HuH-7.5 (cell line): ENCODE measurements at places on chromosomes 11 and 22.

DNA sequence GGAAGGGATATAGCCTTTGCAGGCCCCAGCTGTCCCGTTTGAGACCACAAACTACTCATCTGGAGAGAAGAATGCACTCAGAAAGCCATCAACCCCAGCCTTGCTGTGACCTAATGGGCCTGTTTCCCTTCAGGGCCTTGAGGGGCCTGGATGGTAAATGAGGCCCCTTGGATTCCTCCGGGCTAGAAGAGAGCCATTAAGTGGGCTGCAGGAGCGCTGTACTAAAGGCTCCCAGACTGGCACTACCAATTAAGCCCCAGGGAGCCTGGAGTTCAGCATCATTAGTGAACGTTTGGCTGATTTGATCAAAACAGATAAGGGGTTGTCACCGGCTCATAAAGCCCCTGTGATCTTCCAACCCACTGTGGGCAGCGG lies 23.0 kb downstream of the CD5 start:
- no peak for DNase-seq

DNA sequence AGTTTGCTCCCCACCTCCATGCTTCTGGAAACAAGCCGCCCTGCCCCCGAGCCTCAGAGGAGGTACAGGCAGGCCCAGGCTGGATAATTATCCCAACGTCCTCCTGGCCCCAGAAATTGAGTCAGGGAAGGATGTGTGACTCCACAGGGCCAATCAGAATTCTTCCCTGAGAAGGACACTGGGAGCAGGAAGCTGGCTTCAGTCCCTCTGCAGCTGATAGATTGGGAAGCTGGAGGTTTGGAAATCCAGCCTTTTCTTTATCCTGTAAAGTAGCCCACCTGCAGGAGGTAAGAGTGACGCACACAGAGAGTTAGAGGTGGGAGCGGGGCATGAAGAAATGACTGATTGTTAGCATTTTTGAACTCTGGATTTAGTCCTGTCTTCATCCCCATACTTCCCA lies 97.5 kb upstream of the CD82 start:
- no peak for DNase-seq

- DNase-seq: no peak
Observed at GRCh38 chr11:44244639-44245310, 65.2 kb downstream of the ALX4 start.

- no peak for DNase-seq
Observed at GRCh38 chr11:73100578-73100977, 41.5 kb downstream of the FCHSD2 start.

GRCh38 chr11:18727479-18728236 lies 1.7 kb upstream of the IGSF22 start:
- DNase-seq: peak; percentile 62

- DNase-seq: peak; percentile 2
Observed at GRCh38 chr11:24496736-24497725, at the start of gene LUZP2. Gene LUZP2, plus strand, starts transcription at chr11:24497053.

DNA sequence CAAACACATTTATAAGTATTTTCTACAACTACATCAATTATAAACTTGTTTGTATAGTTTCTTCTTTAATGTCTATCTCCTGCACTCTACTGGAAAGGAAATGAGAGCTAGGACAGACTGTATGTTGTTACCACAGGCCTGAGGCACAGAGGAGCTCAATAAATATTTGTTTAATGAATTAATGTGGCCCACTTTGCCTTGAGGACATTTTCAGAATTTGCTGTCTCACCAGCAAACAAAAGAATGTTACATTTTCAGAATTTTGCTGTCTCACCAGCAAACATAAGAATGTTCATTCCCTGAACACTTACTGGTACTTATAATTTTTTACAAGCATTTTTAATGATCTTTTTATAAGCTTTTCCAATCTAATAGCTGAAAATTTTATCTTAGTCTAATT lies 41.9 kb upstream of the WNT7B start:
- no peak for DNase-seq

- no peak for DNase-seq
Observed at GRCh38 chr11:64224151-64224890, 1.7 kb downstream of the TRPT1 start.

DNA sequence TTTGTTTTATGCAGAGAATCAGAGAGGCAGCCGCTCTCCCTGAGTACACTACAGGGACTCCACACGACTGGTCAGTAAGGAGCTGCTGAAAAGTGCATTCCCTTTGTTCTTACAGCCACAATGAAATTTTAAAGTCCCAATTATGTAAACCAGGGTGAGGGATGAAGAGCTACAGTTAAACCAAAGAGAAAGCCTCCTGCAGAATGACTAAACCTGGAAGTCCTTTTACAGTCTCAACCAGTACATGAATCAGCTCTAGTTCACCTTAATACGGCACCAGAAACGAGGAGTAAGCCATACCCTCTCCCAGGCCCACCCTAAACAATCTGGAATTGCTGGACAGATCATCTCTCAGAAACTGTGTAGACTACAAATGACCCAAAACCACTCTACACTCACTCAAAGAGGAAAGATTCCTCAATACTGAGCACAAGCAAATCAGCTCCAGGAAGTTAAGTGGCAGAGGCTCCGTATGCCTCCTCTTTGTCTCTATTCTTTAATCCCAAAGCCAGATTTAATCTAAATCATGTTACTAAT lies 113.1 kb downstream of the RBFOX2 start:
- no peak for DNase-seq

DNA sequence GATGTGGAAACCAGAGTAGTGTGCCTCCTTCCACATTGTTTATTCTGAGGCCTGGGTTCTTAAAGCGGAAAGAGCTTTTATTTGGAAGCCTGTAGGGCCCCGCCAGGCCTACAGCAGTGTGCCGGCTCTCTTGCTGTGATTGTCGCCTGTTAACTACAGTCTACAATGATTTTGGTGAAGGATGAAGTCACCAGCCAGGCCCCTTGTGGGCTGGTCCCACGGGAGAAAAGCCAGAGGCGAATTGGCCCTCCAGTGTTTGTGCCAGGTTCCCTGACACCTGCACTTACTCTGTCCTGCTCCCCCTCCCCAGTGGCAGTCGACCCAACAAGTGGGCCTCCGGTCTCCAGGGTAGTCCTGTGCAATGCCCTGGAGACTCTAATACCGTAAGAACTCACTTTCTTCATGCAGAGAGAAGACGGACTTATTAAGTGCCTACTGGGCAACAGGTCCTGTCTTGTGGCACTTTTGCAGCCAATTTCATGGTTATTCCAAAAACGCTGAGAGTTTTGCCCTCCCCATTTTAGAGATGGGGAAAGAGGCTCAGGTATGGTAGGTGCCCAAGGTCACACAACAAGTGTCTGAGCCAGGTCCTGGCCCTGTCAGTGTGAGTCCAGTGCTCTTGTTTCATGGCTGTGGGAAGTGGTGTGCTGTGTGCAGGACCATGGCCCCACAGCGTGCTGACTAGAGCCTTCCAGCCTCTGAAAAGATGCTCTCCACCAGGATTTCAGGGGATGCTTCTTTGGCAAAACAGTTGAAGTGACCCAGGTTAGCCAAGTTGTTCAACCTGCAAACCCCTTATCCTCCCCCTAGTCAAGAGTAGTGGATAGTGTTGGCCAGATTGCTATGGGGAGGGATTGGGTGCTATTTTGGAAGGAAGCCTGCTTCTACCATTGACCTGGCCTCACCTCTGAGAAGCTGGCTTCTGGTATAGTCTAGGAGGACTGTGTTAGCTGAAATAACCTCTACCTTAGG lies 1.4 kb downstream of the MICAL2 start:
- DNase-seq: no peak

DNA sequence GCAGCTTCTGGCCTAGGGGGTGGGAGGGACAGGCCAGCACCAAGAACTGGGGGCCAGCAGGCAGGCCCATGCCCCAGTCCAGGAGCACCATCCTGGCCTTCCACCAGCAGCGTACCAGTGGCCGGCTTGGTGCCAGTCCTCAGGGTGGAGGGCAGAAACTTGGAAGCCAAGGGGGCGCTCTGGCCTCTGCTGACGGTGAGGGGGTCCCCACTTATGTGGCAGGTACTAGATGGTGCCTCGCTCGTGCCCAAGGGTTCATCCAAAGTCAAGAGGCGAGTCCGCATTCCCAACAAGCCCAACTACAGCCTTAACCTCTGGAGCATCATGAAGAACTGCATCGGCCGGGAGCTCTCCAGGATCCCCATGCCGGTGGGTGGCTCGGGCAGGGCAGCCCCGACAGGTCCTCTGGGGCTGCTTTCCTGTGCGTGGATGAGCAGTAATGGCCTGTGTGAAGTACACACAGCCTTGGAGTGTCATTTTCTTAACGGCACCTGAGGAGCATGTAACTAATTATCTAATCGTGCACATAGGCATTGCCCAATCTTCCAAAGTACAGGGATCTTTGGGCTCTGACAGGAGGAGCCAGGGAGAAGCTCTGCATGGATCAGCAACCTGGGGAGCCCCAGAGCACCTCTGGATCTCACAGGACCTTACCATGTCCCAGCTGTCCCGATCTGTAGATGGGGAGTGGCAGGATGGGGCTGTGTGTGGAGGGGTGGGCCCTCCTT lies 79.1 kb downstream of the MORC2 start:
- DNase-seq: no peak

- DNase-seq: no peak
Observed at GRCh38 chr22:40976866-40977700, 25.9 kb downstream of the RBX1 start.

- DNase-seq: no peak
Observed at GRCh38 chr22:42397332-42398249, 34.6 kb downstream of the NFAM1 start.

GRCh38 chr22:44342347-44342956 lies 29.7 kb upstream of the SHISAL1 start:
- no peak for DNase-seq

- DNase-seq: no peak
Observed at GRCh38 chr11:875769-876301, 33.2 kb downstream of the TSPAN4 start.

DNA sequence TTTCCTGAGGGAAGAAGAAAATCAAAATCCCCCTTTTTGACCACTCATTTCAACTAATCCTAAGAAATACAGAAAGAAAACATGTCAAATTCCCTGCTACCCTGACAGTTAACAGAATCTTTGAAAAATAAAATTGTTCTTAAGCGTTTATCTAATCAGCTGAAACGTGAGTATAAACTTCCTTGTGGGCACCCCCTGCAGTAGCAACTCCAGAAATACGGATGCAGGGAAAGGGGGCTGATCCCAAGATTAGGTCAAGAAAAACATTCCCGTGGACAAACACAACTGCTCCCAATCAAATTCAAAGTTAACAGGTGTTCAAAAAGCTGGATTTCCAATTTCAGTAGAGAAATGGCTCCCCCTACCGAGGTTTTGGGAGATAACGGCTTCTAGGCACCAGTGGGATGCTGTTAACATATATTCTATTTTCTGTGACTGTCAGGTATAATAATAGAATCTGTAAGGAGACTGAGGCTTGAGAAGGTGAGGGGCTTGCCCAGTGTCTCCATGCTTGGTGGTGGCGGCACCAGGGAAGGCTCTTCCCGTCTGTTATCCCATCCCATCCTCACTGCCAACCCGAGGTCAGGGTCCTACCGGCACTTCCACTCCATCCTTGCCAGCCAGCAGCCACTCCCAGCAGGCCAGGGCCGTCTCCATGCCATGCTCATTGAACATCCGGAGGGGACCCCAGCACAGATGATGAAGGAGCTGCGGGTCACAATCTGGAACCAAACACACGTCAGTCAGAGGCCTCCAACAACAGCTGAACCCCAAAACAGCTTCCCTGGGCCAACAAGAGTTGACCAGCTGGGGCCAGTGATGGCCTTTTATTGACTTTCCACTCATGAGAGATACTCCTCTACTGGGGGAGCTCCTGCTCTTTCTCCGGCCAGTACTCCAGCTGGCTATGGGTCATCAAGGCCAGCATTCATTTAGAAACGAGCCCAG lies 32.0 kb upstream of the SERPIND1 start:
- DNase-seq: peak; percentile 54

GRCh38 chr11:62433141-62433903 lies 14.5 kb downstream of the SCGB1A1 start:
- DNase-seq: no peak

DNA sequence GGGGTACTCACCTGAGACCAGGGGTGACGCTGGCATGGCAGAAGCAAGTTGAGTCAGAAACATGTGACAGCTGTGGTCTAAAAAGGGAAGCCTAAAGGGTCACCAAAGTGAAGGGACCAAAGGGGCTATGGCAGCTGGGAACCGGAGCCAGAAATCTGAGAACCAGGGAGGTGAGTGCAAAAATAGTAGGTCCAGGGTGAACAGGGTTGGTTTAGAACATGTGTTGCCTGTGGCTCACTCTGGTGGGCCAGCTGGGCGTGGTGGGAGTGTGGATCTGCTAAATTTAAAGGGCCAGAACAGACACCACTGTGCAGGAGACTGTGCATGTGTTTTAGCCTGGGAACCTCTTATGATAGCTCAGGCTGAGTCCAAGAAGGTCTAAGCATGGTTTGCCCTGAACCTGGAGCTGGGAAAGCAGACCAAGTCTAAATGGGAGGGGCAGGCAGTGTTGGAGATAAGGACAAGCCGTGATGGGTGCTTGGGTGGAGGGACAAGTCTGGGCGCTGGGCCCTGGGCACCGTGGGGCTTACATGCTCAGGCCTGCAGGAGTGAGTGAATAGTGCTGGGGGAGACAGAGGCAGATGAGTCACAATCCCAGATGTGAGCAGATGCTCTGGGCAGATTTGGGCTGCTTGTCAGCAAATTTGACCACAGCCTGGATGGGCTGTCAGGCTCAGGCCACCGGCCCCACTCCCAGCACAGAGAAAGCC lies 41.4 kb upstream of the ZBED5 start:
- DNase-seq: no peak

DNA sequence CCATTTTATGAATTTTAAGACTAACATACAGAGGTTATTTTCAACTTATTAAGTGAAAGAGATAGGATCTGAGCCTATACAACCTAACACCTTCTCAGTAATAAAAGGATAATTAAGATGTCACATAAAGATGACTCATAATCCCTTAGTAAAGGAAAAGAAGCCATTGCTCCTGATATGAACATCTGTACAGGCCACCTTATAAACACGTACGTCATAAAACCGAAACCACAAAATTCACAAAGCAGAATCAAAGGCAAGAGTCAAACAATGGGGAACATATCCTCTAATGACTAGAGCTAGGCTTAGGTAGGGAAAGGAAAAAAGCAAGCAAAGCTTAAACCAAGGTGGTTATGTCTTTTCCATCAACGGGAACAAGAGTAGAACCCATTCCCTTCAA lies 103.5 kb downstream of the KCNA4 start:
- DNase-seq: no peak

DNA sequence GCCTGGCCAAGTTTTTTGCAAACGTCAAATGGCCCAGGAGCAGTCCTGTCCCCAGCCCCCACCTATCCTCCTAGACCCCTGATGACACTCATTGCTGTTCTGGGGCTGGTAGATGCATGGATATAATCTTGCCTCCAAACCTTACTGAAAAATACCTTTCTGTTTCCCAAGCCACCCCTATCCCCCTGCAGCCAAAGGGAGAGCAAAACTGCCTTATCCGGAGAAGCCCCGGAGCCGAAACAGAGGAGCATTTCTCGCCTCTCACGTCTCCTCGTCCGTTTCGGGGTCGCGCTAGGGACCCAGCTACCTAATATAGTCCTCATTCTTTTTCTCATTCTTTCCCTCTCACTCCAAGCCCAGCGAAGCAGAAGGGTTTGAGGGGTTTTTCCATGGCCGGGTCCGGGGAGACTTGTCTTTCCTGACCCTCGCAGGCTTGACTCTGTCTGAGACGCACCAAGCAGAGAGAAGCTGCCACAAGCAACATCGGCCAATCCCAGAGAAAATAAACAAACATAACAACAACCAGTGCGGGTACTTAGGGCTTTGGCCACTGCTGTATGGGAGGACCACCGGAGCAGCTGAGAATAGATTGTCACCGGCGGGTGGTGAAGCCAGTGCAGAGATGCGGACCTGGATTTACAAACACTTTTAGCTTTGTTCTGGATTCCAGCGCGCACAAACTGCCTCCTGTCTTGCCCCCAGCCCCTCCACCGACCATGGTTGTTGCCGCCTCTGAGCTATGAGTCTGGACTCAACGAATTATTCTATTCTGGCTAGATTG lies 1.6 kb downstream of the BSX start:
- DNase-seq: no peak
